T47D (cell line): ENCODE measurements at places on chromosomes 11 and 22.

DNA sequence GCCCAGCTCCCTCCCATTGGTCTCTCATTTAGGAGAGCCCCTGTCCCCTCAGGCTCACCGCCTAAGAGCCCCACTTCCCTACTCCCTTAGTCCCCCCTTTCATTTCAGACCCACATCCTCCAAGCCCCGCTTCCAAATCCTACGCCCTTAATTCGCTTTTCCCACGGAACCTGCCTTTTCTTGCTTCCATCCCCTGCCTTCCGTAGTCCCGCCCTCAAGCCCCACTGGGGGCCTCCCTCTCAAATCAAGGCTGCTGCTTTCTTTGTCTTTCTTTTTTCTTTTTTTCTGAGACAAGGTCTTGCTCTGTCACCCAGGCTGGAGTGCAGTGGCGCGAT lies 396 bp downstream of the CCDC157 start:
- DNase-seq: no peak

DNA sequence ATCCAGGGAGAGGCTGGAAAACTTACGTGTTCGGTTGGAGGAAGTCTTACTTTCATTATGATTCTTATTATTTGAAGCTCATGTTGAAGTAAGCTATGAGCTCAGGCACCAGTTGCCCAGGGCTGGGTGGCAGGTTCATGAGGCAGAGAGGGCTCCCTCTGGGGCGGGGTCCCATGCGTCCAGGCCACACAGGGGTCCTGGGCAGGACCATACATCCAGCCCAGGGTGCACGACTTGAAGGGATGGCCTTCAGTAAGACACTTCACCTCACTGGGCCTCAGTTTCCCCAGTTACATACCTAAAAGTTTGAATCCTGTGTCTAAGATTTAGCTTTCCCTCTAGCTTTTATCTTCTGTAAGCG lies 107.3 kb upstream of the B3GAT1 start:
- DNase-seq: no peak

DNA sequence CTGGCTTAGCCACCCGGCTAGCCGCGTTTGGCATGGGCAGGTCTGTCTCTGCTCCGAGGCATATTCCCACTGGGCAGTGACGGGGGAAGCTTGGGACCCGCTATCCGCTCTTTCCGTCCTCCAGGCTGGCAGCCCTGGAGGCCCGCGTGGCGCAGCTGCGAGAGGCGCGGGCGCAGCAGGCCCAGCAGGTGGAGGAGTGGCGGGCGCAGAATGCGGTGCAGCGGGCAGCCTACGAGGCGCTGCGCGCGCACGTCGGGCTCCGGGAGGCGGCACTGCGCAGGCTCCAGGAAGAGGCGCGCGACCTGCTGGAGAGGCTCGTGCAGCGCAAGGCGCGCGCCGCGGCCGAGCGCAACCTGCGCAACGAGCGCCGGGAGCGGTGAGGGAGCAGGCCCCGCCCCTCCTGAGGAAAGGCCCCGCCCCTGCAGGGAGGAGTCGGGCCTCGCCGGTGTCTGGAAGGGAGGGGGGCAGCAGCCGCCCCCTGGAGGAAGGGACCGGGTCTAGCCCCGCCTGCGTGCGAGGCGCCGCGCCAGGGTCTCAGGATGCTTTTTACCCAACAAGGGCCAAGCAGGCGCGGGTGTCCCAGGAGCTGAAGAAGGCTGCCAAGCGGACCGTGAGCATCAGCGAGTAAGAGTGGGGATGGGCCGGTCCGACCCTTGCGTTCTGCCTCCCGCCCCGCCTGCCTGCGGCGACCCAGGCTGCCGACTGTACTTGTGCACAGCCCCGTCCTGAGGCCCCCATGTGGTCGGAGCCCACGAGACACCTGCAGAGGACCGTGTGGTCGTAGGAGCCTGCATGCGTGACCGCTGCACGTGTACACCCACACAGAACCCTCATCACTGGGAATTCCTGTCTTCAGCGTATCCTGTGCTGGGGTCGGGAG lies 7.9 kb downstream of the ATG16L2 start:
- peak; percentile 94 for DNase-seq

GRCh38 chr11:75530577-75530976 lies 4.8 kb upstream of the GDPD5 start:
- DNase-seq: no peak
